ENCODE measurements at places on chromosomes 1 and 21. TPM values are rescaled to one million over a fixed set of nuclear protein-coding genes. Genes with fewer than 3 reads are reported as not detected.

DNA sequence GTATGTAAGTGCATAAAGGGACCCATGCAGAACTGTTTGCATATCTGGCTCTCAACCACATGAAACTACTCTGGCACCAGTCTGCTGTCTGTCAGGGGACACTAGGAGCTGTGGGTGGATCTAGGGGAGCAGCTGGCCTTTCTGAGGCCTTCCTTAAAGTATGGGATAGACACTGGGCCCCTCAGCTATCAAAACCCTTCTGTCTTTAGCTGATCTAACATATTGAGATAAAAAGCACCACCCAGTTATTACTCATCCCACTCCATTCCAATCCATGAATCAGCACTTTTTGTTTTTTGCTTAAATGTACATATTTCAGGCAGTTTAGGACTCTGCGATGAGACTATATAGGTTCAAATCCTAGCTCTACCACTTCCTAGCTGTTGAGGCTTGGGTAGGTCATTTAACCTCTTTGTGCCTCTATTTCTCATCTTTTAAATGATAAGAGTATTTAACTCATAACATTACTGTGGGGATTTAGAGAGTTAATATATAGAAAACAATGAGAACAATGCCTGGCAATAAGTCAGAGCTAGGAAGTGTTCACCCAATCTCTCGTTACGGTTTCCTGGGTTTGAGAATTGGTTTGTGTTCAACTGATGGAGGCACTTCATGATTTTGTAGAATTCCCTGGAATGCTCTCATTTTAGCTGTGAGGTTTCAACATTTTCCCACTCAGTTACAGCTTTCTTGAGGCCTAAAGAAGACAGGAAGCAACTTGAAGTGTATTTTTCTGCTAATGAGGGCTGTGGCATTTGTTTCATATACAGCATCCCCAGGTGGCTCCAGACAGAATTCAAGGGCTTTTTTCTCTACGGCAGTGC is 68.9 kb downstream of the LRIG2 start:
- DNase-seq: peak; percentile 69

DNA sequence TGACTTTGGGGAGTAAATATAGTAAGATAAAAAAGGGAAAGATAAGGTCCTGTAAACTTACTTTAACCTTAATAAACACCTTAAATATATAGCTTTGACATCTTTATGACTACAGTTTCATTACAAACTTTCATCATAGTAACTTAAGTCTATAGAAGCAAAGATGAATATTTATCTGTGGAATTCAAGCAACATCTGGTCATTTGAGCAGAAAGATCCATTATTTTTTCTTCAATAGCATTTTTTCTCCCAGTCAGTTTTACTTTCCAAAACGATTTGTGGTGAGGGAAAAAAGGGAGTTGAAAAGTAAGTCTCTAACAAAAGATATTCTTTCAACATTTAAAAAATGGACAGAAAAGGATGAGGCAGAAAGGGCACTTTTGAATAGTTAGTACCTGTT is 69.0 kb downstream of the HMCN1 start:
- DNase-seq: no peak

DNA sequence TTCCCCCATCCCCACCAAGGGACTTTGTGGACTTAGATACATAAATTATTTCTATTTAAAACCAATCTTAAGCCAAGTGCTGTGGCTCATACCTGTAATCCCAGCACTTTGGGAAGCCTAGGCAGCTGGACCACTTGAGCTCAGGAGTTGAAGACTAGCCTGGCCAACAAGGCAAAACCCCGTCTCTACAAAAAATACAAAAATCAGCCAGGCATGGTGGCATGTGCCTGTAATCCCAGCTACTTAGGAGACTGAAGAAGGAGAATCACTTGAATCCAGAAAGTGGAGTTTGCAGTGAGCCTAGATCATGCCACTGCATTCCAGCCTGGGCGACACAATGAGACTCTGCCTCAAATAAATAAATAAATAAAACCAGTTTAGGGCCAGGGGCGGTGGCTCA is 4.5 kb upstream of the LAX1 start:
- no peak for DNase-seq

DNA sequence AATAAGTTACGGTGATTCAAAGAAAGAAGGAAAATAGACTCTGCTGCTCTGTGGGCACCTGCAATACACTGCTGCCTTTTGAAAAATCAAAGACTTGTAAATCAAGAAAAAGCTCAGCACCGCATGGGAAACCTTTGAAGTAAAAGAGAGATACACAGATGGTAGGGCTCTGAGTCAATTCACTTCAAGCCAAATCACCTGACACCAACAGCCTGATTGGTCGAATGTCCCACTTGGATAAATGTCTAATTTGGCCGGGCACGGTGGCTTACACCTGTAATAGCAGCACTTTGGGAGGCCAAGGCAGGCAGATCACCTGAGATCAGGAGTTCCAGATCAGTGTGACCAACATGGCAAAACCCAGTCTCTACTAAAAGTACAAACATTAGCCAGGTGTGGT is 19.2 kb upstream of the RCAN3 start:
- DNase-seq: no peak

GRCh38 chr1:154386643-154387352 is 18.3 kb upstream of the IL6R start:
- no peak for DNase-seq

DNA sequence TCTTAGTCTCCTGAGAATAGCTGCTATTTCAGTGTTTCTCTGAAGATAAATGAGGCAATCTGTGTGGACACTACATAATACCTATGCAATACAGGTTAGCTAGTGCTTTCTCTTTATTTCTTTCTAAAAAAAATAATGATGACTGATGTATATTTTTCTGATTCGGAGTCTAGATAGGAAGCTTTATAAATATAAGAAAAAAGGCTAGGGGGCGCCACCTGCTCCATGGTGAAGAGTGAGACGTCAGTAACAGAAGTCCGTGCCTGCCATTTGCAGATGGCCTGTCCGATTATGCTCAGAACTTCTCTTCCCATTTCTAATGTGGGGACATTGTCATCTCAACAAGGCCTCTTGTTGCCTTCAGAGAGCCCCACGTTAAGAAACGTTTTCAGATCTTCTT is 26.4 kb downstream of the QSOX1 start:
- no peak for DNase-seq

GRCh38 chr1:159009704-159010361 is at the start of gene IFI16:
IFI16 (plus strand) TSS chr1:159009907; CDS start chr1:159014681, 4,774 bp downstream.
- DNase-seq: peak; percentile 85

DNA sequence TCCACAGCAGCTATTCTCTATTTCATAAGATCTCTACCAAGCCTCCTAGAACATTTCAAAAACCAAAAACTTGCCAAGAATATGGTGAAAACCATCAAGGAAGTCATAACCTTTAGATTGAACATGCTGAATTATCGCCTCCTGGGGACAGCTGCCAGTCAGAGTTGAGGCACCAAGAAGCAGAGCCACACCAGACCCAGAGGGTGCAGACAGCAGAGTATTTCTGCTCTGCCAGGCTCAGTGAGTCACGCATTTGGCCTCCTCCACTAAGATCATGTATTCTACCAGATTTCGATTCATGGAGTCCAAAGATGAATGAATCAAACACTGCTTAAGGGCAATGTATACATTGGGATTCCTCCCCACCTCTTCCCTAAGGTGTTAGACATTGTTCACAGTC is 2.1 kb downstream of the F3 start:
- DNase-seq: peak; percentile 74

F13B gene
- not detected for total RNA-seq

MRPS6 gene
- 19.1 TPM for total RNA-seq

CR2 gene
- not detected for total RNA-seq

PLA2G2F gene
- not detected for total RNA-seq

CRABP2 gene
- 6.0 TPM for total RNA-seq
